SJCRH30 (cell line): ENCODE measurements at places on chromosomes 1 and 21. TPM values are rescaled to one million over a fixed set of nuclear protein-coding genes. Genes with fewer than 3 reads are reported as not detected.
A peak's percentile ranks its signal among the peaks of the same experiment; 100 is the strongest.

GRCh38 chr1:51014878-51015277 is 44.8 kb downstream of the CDKN2C start:
- no peaks in the 10 kb centered on the region for H3K36me3 ChIP-seq
- no peak for DNase-seq
- H3K27me3 ChIP-seq, result no peaks in the 10 kb centered on the region
- no peaks in the 10 kb centered on the region for H3K4me1 ChIP-seq
- no peak overlapping the region for H3K27ac ChIP-seq

- DNase-seq, result no peak
- H3K27ac ChIP-seq, result peak overlapping the region; percentile 47
- no peaks in the 10 kb centered on the region for H3K27me3 ChIP-seq
- no peaks in the 10 kb centered on the region for H3K36me3 ChIP-seq
- H3K4me1 ChIP-seq, result peaks cover 46% of the 10 kb centered on the region
- H3K4me3 ChIP-seq, result no peak overlapping the region
These were observed 1.9 kb upstream of the MEF2D start for GRCh38 chr1:156502391-156502893.

GRCh38 chr1:66323958-66324625 is 209.9 kb upstream of the SGIP1 start:
- H3K36me3 ChIP-seq, result no peaks in the 10 kb centered on the region

Gene ASTN1
- not detected in 2 replicates for total RNA-seq

Gene TTF2
- total RNA-seq, result 58.4 and 61.3 TPM in 2 replicates
